ENCODE measurements at places on chromosomes 12 and 14.
A peak's percentile ranks its signal among the peaks of the same experiment; 100 is the strongest.

DNA sequence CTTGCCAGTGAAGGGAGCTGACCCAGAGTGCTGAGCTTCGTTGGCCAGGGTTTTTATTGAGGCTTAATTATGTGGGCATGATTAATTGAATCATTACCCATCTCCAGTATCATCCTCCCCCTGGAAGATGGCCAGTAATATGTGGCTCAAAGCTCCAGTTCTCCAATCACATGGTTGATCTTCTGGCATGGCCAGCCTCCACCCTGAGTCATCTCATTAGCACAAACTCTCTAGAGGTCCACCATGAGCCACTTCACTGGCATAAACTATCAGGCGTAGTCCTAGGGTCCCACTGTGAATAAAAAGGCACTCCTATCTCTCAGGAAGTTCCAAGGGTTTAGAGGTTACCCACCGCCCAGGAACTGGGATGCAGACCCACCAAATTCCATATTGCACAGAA, 135.0 kb downstream of the ANO6 start:
- no peak for DNase-seq

- DNase-seq: no peak
These were observed 52.6 kb downstream of the IFT81 start for GRCh38 chr12:110176745-110177144.

DNA sequence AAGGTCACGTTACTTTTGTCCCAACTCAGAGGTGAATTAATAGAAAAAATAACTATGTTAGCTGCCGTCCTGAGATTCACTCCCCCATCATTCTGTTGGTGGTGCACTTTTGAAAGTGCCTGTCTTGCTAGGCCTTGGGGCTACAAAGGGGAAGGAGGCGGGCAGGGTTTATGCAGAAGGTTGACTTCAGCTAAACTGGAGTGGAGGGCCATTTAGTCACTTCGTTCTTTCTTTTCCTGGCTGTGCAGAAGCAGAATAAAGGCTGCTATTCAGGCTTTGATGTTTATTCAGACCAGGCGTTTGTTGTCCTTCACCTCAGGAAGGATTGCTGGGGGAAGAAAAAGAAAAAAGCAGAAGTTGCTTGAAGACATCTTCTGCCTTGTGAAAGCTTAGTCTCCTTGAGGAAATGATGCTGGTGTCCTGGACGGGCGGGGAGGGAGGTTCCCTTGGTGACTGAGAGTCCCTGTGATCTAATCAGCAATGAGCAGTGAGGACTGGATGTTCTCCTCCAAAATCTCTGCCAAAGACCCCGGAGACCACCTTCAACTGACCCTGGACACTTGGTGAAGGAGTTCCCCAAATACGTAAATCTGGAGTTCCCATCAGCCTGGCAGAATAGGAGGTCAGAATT, 4.0 kb downstream of the GLT1D1 start:
- no peak for DNase-seq

- no peak for DNase-seq
These were observed 1.4 kb downstream of the SIX1 start for GRCh38 chr14:60647837-60648248.

- DNase-seq: no peak
These were observed 45.9 kb downstream of the SLC17A8 start for GRCh38 chr12:100402763-100403162.

DNA sequence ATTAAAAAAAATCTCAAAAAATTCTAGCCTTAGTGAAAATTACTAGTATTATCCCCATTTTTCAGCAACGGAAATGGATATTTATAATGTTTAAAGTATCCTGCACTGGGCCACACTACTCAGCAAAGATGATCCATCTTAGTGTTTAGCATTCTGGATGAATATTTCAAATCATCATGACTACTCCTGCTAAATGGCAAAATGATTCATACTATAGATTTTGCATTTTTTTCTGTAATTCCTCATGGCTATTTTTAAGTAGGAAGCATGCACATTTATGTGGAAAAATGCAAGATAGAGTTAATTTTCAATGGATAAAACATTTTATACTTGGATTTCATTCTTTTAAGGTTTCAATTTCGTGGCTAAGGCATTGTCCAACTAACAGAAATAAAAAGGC, 59.6 kb downstream of the LRFN5 start:
- no peak for DNase-seq

DNA sequence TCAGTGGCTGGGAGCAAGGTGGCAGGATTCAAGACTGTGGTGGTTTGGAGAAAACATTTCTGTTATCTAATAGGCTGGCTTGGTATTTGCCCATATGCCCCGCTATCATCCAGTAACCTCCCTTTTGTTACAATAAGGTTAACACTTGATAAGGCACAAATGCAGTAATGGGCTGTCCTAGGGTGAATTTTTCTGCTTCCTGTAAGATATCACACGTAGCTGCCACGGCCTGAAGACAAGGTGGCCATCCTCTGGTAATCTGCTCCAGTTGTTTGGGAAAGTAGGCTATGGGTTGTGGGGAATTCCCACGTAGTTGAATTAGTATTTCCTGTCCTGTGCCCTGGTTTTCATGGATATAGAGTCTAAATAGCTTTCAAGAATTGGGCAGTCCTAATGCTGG, 23.1 kb downstream of the ANG start:
- no peak for DNase-seq

DNA sequence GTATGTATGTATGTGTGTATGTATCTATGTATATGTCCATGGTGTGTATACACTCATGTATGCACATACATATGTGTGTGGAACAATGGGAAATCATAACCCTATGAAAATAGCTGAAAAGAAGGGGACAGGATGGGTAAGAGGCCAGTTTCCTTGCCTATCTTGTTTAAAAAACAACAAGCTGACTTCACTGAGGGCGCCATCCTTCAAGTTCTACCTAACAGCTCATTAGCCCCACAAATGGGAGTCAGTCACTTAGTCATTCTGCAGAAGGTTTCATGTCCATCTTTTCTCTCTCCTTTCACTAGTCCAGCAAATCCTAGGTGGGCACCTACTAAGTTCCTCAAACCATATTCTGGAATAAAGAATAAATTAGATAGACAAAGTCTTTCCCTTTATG, 14.7 kb downstream of the STON2 start:
- no peak for DNase-seq

- no peak for DNase-seq
These were observed 2.8 kb upstream of the PELI2 start for GRCh38 chr14:56115334-56115870.

- DNase-seq: no peak
These were observed 200.1 kb downstream of the DAD1 start for GRCh38 chr14:22388669-22389595.

DNA sequence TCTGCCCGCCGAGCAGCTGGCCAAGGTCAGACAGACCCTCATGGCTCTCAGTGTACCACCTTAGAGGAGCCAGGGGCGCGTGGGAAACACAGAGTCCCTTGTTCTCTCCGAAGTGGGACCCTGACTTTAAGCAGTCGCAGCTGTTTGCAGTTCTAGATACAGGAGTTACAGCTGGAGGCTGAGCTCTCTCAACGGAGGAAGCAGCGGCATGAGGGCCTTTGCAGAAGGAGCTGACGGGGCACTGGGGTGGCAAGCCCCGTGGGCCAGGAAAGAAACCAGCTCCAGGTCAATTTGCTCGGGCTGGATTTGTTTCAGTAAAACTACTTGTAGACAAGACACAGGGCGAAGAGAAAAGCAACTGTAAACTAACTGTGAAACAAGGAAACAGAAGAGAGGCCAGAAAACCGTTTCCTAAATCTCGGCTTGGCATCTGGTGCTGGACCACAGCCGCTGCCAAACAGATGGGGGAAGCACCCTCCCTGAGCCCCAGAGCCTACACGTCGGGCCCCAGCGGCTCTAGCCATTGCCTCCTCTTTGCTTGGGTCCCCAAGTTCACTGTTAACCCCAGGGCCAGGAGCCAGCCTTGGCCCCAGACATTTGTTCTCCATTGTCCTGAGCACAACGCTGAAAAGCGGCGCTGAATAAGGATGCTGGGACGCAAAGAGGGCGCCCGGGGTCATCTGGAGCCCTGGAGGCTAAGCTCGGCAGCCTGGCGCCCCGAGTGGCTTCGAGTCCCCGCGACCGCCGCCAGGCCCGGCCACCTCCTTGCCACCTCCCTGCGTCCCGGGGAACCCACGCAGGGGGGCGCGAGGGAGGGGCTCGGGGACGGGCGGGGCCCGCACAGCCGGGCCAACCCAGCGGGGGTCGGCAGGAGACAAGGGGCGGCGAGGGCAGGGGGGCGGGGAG, 914 bp upstream of the PACS2 start:
- DNase-seq: peak; percentile 29

DNA sequence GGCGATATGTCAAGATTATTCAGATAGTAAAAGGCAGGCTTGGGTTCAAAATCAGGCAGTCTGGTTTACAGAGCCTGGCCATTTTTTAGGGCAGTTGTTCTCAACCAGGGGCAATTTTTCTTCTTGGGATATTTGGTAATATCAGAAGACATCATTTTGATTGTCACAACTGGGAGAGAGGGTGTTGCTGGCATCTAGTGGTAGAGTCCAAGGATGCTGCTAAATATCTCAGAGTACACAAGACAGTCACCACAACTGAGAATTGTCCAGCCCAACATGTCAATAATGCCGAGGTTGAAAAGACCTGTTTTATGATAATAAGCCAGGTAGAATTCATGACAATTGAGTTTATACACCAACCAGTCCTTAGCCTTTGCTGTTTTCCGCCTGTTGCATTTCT, 733.9 kb downstream of the NRXN3 start:
- no peak for DNase-seq

DNA sequence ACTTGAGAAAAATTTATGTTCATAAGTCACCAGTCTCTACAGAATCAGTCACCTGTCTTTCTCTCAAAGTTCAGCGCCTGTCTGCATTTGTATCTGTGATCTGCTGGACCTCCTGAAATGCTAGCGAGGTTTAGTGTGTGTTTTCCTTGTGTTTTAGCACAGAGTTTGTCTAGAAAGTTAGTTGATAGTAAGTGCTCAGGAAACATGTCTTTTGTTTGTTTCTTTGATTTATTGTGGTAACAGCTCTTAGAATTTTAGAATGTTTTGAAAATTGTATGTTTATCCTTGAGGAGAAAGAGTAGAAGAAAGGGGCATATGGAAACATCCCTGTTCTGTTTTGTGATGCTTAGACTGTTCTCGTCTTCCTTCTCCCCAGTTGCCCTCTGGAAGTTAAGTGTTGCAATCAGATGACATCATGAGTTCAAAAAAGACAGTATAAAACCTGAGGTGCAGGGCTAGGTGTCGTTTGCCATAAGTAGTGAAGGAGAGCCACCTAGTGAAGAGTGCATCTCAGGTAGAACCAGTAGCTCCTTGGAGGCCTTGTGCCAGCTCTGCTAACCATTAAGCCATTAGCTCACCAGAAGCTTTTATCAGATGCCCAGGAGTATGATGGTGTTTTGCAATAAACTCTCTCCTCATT, 44.8 kb downstream of the FBXW8 start:
- DNase-seq: no peak

DNA sequence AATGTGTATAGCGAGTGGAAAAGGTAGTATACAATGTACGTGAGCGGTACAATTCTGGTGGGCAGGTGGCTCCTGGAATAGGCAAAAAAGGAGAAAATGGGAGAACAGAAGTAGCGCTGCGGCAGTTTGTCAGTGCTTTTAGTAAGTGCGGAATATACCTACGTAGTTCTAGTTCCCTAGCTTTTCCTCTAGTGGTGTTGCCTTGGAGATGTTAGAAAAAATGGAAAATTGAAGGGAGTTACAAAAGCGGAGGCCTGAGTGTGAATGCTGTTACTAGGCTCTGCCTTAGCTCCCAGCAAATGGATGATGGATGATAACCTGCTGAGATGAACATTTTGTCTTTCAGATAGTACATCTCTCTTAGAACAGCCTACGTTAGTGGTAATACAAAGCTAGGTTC, 1.1 kb downstream of the TTC8 start:
- no peak for DNase-seq

GRCh38 chr12:72289633-72290032, 17.5 kb downstream of the TRHDE start:
- no peak for DNase-seq

DNA sequence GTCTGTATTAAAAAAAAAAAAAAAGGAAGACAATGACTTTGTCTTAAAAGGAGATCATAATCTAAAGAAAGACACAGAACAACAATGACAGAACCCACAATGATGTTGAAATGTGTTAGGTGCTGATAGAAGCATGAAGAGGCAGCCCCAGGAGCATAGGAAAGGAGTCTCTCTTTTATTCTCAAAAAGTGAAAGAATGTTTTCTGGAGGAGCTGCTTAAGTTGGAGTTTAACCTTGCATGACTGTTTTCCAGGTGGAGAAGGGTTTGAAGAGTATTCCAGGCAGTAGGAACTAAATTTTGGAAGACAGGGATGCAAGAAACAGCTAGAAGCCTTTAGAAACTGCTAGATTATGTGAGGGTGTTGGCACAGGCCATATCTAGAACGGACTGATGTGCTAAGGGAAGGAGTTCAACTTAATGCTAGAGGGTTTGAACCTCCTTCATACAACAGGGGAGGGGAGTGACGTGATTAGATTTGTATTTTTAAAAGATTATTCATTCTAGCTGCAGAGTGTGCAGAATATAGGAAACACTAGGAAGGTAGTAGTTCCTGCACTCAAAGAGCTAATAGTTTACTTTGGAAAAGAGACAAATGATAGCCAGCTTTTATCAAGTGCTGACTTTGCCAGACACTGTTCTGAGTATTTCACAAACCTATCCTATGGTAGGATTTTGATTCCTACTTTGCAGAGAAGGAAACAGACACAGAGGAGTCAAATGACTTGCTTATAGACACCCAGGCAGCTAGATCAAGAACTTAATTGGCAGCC, 4.6 kb upstream of the RPL6 start:
- no peak for DNase-seq

DNA sequence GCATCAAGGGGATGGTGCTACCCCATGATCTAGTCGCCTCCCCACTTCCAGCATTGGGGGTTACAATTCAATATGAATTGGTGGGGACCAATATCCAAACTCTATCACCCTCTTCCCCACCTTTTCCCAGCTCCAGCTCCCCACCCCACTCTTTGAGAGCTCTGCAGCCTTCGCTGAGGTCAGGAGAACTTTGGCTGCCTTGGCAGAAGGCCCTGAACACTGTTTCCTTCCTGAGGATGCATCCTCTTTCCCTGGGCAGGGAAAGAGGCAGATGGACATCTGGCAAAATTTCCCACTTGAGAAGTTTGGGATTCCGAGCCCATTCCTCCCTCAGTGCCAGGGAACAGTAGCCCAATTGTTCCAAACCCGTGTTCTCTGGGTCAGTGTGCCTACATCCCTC, 169.1 kb downstream of the TSPAN9 start:
- no peak for DNase-seq

GRCh38 chr14:32559590-32559989, 230.5 kb downstream of the AKAP6 start:
- no peak for DNase-seq

- DNase-seq: no peak
These were observed 24.8 kb upstream of the TEAD4 start for GRCh38 chr12:2934371-2934770.

GRCh38 chr12:98439471-98439951, 75.9 kb upstream of the TMPO start:
- no peak for DNase-seq

GRCh38 chr12:89977405-89978085, 268.9 kb upstream of the ATP2B1 start:
- DNase-seq: no peak

GRCh38 chr14:34646570-34647255, 16.8 kb upstream of the SNX6 start:
- no peak for DNase-seq
